ENCODE measurements at places on chromosomes 3 and 15.

DNA sequence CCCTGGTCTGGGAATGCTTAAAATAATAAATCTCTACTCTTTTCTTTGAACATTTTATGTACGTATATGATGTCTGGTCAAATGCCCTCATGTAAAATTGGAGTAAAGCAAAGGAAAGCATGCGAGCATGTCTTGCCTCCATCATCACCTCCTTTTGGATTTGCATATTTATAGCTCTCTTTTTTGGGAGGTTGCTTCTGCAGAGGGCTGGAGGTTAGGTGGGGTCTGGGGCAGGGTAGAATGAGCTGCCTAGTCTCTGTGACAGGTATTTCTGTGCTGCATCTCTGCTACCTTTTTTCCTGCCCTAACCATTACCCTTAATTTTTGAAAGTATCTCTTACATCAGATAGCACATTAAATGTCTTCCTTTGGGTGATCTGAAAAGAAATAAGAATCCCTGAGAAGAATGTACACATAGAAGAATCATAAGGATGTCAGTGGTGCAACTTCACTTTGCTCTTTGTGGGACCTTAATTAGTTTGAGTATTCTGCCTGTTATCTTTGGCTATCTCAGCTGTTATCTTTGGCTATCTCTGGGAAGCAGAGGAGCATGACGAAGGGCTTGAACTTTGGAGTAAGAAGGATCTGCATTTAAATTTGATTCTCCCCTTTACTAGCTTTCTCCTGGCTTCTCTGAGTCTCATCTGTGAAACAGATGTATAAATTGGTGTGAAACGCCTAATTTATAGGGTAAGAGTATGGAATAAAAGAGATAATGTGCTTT, 40.2 kb downstream of the PPM1L start:
- no peak for DNase-seq

- no peak for DNase-seq
Observed at GRCh38 chr3:4326868-4327267, 23.7 kb downstream of the SETMAR start.

DNA sequence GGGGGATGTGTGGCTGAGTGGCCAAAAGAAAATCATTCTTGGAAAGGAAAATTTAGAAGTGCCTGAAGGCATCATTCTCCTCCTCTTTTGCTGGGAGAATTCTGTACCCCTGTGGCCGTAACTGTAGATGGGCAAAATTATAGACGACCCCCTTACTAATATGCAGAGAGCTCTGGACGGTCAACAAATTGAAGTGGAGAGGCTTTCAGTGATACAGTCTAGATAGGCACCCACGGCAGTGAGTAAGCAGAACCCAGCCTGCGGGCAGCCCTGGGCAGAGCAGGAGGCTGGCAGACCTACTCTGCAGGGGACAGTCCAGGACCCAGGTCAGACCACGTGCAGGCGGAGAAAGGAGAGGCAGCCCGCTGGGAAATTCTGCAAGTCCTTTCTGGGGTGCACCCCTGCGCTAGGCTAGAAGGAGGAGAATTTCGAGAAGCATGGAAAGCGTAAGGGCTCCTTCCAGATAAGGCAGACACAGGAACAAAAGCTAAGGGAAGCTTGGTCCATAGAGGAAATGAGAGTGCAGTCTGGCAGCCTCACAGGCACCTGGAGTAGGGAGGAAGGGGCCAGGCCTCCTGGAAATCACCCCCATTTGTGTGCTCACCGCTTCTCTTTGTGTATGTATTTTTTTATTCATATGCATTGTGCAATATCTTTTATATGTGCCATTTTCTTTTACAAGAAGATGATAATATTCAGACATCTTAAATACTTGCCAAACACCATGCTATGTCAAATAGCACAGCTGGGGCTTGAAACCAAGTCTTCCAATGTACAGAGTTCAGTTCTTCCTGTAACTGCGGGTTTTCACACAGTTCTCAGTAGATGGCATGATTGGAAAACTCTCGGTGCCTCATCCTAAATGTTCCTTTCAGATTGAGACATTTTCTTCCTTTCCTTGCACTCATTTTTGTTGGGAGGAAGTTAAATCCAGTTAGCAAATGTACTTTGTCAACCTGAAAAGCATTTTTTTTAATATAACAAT, 40.2 kb downstream of the LRRK1 start:
- DNase-seq: no peak

GRCh38 chr3:158789592-158789991, 12.3 kb upstream of the MFSD1 start:
- DNase-seq: no peak

DNA sequence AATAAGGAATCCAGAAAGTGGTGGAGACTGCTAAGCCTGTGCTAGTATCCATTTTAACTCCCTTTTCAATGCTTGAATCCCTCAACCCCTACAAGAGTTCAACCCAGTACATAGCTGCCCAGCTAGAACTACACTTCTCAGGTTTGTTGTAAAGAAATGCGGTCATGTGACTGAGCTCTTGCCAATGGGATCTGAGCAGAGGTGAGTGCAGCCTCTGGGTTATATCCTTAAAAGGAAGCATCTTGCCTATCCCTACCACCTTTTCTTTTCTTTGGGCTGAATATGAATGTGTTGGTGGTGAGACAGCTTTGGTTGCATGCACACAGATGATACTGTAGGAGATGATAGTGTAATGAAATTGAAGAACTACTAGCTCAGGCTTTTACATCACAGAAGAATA, 139.7 kb downstream of the CADPS start:
- DNase-seq: no peak

DNA sequence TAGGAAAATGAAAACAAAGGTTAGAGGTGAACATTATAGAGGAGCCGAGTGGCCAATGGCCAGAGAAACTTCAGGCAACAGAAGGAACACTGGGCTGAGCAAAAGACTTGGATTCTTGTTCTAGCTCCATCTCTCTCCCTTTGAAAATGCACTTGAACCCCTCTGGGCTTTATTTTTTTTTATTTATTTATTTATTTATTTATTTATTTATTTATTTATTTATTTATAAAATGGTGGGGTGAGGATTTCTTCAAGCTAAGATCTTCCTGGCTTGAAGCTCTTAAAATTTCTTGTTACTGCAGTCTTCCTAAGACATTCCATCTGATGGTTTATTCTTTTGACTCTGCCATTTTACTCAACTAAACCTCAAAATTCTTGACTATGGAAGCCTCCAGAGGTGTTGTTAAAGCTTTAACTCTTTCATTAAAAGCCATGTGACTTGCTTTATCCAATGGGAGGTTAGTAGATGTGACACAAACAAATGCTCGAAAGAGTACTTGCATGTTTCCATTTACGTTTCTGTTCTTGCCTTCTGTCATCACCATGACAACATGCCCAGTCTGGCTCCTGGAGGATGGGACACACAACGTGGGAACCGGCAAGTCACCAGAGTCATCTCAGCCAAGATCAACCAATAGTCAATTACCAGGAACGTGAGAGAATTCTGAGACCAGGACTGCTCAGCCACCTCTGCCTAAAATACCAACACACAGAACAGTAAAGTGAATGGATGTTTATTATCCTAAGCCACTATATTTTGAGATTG, 325.2 kb upstream of the CTNNB1 start:
- no peak for DNase-seq
